HCEC 1CT (cell line): ENCODE measurements at places on chromosomes 6 and 20.

DNA sequence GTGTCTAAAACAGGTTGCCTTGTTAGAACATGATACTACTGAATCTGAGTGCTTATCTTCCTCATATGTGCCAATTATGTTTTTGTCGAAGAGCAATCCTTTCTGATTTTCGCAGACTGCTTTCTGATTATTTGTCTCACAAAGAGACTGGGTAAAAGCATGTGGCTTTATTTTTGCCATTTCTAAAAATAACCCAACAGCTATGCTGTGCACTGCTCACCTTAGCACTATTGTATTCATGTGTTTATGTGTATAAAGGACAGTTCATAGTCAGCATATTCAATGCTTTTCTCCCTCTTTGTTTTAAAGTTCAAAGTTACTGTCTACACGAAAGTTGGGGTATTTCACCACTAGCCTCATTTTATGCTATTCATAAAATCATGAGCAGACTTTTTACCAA is 127.0 kb downstream of the SGK1 start:
- no peak for DNase-seq

- no peak for DNase-seq
These were observed 839.4 kb downstream of the MAFB start for GRCh38 chr20:39849664-39850063.

GRCh38 chr20:36872852-36873251 is 3.1 kb upstream of the TLDC2 start:
- DNase-seq: no peak

- DNase-seq: no peak
These were observed 79.9 kb downstream of the CEBPB start for GRCh38 chr20:50270569-50270968.

DNA sequence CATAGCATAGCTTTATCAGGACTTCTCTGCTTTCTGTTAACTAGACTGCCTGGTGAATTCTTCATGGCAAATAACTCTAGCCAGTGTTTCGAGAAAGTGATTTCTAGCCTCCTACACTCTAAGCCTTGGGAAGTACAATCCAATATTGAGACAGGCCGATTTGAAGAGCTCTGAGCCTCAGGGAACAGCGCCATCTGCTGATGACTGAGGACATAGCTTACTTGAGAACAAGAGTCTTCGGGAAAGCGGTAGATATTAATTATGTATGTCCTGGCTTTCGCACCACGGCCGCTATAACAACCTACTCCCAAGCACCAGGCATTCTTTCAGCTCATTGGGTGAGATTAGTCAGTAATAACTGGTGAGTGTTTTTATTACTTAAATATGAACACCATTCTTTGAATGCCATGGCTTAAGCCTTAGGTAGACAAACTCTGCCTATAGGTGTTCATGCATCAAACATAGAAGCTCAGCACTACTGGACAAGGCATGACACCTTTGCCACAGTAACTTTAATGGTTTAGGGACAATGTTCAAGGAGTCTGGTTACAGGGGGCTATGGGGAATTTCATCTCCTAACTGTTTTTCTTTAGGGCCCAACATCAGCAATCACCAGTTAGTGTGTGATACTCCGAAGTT is 518.6 kb downstream of the BMP2 start:
- DNase-seq: peak; percentile 68

GRCh38 chr20:5913166-5913565 is 37.2 kb downstream of the TRMT6 start:
- no peak for DNase-seq

DNA sequence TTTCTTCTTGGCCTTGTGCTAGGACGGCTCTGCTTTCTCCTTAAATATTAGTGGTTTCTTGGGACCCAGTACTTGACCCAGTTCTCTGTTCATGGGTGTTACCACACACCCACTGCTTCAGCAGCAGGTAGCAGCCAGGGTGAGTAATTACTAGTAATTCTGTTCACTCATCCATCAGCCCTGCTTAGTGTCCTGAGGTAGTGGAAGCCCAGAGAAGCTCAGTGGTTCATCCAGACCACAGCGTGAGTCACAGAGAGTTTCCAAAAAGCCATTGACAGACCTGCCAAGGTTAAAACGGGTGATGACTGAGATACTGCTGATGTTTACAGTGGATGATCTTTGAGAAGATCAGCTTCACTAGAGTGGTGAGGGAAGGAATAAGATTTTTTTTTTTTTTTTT is 51.7 kb upstream of the HINT3 start:
- DNase-seq: peak; percentile 76

DNA sequence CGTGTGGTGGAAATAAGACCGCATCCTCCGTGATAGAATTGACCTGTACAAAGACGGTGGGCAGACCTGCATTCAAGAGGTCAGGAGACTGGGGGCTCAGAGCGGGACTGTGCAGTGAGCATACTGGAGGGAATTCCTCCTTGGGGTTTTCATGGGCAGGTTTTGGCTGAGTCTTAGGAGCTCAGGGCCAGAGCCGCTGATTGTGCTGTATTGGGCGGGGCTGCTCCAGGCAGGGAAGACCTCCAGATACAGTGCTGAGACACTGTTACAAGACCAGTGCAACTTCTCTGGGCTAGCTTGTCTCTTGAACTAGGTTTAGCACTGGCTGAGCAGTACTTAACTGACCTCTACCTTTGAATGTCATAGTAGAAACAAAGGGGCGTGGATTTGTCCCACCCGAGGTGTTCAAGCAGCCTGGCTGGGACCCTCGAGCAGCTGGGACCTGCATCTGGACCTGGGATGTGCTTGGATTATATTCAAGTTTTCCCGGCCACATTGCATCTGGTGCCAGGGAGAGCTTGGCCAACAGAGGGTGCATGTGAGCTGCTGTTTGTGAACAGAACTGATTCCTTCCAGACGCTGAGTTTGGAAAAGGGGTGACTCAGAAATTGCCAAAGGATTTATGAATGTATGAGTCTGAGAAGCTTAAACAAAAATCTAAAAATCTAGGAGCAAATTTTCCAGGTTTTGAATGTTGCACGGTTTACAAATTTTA is 33.4 kb upstream of the SLC22A1 start:
- peak; percentile 86 for DNase-seq

DNA sequence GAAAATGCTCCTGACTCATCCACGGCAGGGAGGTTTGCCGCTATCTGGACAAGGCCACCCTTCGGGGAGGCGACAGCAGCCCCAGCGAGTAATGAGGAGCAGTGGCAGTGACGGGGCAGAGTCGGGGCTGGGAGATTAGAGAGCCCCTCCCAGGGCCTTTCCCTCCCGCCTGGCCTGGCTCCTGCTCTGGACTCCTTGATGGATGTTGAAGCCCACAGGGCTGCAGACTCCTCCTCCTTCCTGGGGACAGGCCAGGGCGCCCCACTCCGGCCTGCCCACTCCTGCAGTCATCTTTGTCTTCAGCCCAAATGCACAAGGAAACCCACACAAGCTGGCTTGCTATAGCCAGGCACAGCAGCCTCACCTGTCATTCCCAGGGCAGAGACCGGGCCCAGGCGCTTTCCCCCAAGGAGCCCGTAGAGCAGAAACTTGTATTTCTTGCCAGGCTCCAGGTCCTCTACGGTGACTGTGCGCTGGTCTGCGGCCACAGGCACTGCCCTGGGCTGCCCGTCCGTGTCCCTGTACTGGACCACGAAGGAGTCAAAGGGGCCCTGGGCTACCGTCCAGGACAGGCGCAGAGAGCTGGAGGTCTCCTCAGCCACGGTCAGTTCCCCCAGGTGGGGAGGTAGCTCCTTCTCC is 7.7 kb downstream of the CYP21A2 start:
- DNase-seq: no peak

DNA sequence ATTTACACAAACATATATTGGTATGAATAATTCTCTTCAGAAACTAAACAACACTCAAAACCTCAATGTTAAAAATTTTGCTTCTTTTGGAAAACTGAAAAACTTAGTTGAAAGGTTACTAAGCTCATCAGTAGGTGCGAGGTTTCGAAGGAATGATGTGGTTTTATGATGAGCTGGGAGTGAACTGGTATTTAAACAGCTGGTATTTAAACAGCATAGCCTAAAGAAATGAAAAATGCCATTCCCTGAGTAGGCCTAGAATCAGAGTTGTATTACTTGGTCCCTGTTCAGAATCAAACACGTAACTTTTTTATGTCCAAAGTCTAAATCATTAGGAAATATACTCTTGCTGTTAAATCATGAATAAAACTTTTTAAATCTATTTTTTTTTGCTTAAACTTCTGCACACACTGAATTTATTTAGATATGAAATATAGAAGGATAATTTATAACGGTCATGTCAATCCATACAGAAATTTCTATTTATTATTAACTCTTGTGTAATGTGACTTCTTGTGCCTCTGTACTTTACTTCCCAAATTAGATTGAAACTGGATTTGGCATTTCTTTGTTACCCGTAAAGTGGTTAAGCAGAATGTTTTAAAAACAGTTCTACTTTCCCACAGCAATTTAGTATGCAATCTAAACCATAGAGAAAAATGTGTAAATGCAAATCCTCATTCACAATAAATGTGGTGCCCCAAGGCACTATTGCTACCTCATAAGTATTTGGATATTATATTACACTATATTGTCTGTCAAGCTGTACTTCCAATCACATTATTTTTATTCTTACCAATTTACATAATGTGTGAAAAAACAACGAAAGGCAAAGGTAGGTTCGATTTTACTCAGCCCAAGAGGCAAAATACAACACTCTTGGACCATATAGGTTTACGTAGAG is 124.1 kb downstream of the HS3ST5 start:
- DNase-seq: no peak

DNA sequence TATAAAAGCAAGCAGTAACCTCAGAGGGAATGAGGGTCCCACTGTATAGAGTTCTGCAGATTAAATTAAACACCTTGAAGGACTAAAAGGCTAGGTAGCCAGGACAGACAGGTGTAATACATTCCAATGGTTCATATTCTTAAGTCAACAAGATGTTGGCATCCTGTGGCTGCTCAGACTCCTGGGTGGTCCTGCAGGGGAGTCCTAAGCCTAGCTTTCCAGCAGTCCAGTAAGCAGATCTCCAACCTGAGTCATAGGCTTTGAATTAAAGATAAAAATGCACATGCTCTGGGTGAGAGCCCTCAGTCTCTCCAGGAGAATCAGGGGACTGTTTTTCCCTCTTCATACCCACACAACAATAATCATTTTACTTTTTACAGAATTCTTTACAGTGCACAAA is 307.3 kb upstream of the SUPT3H start:
- DNase-seq: no peak
